ENCODE measurements at places on chromosomes 12 and 14.

- no peak for DNase-seq
Observed at GRCh38 chr14:91090743-91091142, 23.1 kb upstream of the DGLUCY start.

DNA sequence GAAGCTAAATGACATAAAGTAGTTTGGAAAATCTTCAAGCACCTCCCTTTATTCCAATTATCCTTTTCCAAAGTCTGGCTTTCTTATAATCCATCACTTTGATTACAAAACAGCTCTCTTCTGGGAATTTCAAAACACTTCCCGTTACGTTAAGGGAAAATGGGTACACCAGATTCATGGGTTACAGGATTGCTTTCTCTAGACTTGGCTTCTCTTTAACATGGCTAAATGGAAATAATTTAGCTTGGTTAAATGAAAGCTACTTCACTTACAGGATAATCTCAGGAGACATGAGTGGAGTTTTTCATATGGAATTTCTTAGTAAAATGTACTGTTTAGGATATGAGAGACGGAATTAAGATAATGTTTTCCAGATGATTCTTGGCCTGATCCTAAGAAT lies 14.7 kb downstream of the GSTZ1 start:
- no peak for DNase-seq

DNA sequence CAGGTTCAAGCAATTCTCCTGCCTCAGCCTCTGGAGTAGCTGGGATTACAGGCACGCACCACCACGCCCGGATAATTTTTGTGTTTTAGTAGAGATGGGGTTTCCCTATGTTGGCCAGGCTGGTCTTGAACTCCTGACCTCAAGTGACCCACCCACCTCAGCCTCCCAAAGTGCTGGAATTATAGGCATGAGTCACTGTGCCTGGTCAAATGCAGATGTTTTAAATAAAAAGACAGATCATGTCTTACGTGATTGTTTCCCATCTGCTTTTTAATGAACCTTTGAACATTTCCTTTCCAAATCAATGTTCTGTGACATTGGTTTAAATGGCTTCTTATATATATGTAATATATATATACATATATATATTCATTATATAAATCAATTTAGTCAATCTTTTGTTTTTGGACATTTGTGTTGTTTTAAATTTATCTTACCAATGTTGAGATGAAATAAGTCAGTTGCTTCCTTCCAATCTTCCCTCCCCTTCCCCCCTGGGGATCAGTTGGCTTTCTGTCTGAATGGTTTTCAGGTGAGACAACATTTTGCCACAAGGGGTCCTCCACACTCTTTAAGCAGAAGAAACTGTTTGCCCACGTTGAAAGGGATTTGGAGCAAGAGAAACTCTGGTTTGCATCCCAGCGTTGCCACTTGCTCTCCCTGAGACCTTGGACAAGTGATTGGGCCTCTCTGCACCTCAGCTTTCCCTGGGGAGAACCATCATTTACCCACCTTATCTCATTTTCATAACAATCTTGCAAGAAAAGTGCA lies 47.6 kb upstream of the RBM19 start:
- DNase-seq = no peak

GRCh38 chr12:25014961-25015360 lies 66.1 kb upstream of the BCAT1 start:
- no peak for DNase-seq

DNA sequence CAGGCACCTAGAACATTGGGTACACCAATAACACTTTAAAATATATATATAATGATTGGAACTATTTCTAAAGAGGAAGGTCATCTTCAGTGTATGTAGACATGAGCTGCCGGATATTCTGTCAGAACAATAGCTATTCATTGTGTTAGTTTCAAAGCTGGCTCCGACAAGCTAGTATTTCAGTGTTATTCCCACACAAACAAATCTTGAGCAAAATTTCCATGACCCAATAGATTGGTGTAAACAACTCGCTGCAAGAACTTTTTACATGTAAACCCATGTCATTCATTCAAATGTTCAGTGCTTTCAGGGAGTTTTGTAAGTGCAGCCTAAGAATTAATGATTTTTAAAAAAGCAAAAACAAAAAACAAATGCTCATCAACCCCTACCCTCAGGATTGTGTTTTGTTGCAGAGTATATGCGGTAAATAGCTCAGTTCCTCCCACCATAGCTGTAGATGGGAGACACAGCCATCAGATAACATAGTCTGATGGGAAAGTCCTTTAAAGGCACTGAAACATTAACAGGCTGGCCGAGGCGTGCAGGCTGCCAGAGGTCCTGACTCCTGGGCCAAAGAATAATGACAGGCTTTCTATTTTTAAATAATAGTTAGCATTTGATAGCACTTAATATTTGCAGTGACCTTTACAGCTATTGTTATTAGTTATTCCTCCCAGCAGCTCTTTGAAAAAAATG lies 150.3 kb upstream of the ARHGAP5 start:
- no peak for DNase-seq
